Stimulated activated CD8-positive, alpha-beta memory T cell treated with anti-CD3 and anti-CD28 coated beads, Interleukin-15, amount 100 ng/mL, for 48 hours (primary cell): ENCODE measurements at places on chromosomes 6 and 20.

DNA sequence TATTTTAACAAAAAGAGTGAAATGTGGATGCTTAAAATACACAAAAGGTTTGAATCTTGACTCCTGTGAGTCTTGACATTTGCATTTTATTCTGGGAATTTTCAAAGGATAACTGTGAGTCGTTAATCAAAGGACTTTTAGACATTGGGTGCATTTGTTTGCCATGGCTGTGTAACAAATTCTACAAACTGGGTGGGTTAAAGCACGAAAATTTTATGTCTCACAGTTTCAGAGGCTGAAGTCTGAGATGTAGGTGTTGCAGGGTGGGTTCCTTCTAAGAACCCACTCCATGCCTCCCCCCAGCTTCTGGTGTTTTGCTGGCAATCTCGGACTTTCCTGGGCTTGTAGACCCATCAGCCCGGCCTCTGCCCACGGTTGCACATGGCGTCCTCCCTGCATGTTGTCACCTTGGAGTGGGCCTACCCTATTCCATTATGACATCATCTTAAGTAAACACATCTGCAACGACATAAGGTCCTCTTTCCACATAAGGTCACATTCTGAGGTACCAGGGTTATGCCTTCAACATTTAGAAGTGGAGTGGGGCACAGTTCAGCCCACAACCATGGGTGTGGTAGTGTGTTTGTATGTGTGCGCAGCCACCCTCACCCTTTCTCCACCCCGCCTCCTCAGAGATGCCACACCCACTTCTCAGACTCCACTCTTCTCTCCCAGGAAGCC is 113.1 kb downstream of the FOXA2 start:
- DNase-seq: no peak

DNA sequence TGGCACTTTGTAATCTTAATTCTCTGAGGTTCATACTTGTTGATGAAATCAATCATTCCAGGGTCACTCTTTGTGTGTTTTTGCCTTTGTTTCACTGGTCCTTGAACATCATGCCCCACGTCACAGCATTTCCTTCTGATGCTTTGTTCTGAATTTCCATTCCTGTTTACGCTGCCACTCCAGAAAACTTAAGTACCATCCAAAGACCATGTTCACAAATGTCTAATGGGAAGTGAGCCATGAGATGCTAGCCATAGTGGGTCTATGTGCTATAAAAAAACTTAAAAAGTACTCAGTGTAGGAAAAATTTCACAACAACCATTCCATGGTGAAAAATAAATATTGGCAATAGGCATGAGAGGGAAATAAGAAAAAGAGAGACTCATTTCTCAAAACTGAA is 232.0 kb downstream of the IBTK start:
- no peak for DNase-seq

GRCh38 chr20:38307371-38308046 is 3.6 kb downstream of the BPI start:
- DNase-seq: no peak

GRCh38 chr20:15440049-15440820 is 1102.8 kb upstream of the FLRT3 start:
- DNase-seq: no peak

GRCh38 chr6:41640426-41640825 is 2.2 kb downstream of the MDFI start:
- no peak for DNase-seq

- DNase-seq: no peak
These were observed 74.8 kb downstream of the JARID2 start for GRCh38 chr6:15320693-15321092.

DNA sequence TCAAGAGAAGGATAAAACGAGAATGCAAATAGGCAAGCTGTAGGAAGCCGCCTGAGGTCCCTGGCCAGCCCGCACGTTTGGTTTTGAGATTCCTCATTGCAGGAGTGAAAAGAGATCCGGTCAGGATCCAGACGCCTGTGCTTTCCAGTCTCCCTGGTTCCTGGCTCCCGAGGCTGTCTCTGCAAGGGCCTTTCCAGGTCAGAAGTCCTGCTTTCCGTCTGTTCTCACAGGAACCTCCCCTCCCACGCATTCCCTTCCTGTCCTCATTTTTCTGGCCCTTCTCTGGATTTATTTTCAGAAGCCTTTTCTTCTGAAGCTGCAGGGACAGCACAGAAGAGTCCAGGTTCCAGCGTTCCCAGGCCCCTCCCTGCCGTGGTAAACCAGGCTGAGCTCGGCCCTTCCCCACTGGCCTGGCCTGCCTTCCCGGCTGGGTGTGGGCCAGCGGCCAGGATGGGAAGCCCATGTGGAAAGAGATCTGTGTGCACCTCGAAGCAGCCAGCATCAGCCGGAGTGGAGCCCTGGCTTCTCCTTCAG is 54.0 kb downstream of the TMEM242 start:
- no peak for DNase-seq

DNA sequence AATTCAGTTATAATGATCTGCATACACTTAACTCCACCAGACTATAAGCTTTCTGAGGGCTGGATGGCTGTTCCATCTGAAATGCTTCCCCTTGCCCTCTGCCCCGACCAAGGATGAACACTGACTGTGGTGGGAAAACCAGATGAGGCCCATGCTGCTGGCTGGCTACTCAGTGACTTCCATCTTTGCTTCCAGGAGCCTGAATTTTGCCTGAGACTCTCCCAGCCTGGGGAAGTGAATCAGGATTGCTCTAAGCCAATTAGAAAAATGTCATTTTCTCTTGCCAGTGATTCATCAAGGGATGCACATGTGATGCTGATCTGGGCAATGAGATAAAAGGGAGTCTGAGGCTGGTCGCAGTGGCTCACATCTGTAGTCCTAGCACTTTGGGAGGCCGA is 1.7 kb upstream of the TOMM34 start:
- no peak for DNase-seq

- DNase-seq: no peak
These were observed 87.4 kb downstream of the PCSK2 start for GRCh38 chr20:17314264-17314663.

DNA sequence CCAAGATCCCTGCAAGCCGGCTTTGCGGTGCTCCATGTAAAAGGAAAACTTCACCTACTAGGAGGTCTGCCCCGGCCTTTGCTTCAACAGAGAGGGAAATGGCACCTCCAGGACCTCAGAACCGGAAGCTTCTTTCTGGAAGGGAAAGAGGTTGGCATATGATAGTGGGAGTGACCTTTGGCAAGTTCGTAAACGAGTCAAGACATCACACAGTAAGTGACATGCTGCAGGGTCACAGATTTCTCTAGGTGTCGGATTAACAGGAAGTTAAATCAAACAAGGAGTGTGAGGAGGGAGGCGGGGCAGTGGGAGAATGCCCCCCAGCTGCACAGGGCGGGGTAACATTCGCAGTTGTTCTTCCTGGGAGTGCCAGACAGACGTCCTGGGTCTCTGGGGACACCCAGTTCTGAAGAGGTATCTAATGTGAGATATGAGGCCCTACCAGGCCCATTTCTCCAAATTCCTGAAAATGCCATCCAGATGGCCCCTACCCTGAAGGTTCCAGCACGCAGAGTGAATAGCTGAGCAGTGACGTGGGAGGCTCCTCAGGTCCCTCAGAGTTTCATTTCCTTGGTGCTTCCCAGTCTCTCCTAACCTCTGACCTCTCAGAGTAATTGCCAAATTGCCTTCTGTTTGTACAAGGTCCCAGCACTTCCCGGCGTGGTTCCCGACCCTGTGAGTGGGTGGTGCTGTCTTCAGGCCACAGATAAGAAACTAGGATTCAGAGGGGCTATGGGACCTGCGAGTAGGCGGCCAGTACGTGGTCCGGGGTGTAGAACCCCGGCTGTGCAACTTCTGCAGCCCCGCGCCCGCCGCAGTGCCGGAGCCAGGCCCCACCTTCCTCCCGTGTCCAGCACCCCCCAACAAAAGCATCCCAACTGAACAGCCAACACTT is 1.9 kb downstream of the RRBP1 start:
- no peak for DNase-seq

DNA sequence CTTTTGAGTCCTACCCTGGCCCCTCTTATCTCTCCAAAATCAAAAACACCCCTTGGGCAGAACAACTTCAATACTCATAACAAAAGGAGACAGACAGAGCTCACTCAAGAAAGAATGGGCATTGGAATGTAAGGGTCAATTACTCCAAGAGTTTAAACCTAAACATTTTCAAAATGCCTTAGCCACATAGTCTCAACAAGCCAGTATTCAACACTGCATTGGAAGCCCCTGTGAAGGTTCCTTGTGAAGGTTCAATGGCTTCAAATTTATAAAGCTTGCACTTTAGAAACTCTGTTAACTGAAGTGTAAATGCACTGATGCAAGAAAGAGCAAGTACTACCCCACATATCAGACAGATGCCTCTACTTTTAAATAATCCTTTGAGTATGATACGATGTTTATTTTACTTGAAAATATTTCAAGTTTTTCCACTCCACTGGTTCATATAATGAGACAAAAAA is 139.1 kb upstream of the LAMP5 start:
- DNase-seq: no peak

DNA sequence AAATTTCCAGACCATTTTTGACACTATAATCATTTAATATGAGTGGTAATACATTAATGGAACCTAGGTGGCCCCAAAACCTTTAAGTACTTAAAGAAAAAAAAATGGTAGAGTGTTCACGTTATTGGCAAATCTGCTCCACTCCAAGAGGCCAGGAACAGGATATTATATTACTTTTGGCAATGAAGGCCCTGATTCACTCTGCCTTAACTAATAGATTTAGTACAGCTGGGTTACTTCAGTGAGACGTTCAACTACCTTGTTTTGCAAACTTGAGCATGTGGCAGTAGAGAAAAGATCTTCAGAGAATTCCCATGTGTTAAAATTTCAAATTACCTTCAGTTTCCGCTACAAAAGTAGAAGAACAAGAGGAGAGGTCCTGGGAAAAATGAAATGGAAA is 12.8 kb downstream of the ADNP start:
- DNase-seq: no peak

DNA sequence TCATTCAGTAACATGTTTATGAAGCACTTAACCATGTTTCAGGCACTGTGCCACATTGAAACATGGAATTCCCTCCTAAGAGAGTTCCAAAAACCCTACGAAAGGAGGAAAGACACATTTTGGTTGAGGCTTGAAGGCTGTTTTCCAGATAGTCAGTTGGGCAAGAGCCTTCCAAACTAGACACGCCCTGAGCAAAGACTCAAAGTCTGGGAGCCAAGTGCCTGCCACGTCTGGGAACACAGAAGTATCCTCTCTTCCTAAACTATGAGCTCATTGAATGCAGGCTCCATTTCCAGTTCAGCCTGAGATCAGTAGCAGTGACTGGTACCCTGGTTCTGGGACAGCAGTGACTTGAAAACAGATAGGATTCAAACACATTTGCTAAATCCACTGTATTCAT is 74.5 kb upstream of the FAM8A1 start:
- no peak for DNase-seq

GRCh38 chr20:1757606-1758512 is 100.3 kb upstream of the SIRPG start:
- no peak for DNase-seq
